ENCODE measurements at places on chromosomes 4 and X.

DNA sequence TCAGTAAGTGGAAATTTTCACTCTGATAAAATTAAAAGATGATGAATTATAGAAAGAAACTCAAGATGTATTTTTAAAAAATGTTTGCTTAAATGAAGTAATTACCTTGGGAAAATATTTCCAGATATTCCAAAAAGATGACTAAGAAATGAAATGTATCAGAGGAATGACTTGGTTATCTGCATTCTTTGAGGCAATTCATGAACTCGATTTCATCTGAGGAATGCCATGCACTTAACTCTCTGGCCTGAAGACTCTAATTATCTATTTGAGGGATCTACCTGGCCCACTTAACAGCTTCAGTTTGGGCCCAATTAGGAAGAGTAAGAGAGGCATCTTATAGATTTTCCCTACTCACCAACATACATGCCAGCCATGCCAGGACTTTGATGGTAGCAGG lies 182.3 kb downstream of the INPP4B start:
- DNase-seq = no peak

DNA sequence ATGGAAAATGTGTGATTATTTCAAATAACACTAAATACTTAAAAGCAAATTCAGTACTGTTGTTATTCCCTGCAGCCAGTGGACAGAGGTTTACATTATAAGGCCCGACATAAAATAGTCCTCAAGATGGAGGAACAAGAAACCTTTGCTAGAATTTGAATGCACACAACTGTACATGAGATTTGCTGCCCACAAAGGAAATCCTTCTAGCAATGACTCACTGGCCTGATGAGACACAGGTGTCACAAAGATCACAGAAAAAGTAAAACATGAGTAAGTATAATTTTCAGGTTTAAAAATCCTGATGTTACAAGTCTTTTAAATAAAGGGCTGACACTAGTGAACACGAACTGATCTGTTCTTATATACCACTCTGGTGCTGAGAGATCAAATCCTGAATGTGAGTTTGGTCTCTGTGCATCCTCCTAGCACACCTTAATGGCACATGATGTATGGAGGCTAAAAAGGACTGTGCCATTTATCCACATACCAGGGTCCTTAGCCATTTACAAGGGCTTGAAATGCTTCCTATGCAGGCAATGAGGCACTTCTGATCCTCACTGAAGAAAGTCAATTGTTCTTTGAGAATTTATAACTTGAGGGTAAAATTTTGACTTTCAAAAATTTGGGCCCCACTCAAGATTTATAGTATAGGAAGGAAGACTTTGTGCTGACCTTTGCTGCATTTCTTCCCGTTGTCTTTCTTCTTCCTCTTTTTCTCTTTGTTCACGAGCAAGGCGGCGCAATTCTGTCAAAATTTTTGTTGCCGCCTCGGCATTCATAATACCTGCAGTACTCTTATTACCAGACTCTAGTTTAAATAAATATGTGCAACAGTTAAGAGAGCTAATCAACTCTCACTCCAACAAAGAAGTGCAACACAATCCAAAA lies 23.0 kb downstream of the MAP7D3 start:
- DNase-seq = no peak

- no peak for DNase-seq
These were observed 277.3 kb upstream of the HAND2 start for GRCh38 chr4:173807347-173807746.

- no peak for DNase-seq
These were observed 55.3 kb downstream of the PALLD start for GRCh38 chr4:168551945-168552695.

- no peak for DNase-seq
These were observed 87.6 kb upstream of the SLC4A4 start for GRCh38 chr4:71251261-71251660.

- DNase-seq = no peak
These were observed 1.3 kb upstream of the MGAT4D start for GRCh38 chr4:140499391-140499790.

DNA sequence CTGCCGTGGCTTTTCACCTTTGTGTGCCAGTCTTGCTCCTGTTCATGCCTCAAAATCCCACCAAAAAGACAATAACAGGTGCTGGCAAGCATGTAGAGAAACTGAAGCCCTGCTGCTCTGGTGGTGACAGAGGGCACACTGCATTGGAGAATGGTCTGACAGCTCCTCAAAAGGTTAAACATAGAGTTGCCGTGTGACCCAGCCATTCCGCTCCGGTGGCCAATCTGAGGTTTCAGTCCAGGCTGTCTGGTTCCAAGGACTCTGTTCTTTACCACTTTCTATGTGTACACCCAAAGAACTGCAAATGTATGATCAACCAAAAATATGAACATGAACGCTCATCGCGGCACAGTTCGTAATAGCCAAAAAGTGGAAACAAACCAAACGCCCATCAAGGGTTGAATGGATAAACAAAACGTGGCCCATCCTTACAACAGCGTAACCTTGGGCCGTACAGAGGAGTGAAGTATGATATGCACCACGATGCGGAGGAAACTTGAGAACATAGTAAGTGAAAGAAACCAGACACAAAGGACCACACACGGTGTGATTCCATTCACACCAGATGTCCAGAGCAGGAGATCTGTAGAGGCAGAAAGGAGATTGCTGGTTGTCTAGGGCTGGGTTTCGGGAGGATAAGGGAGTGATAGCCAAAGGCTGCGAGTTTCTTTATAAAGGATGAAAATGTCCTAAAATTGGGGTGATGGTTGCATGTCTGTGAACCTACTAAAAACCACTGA lies 33.6 kb upstream of the WFS1 start:
- DNase-seq = no peak

GRCh38 chr4:54384563-54384962 lies 155.5 kb downstream of the PDGFRA start:
- no peak for DNase-seq
